Endodermal cell (in vitro differentiated cells): ENCODE measurements at places on chromosomes 3 and 15. TPM values are rescaled to one million over a fixed set of nuclear protein-coding genes. Genes with fewer than 3 reads are reported as not detected.
A peak's percentile ranks its signal among the peaks of the same experiment; 100 is the strongest.

Gene NR2E3
- total RNA-seq = 0.55 and 1.1 TPM in 2 replicates

DNA sequence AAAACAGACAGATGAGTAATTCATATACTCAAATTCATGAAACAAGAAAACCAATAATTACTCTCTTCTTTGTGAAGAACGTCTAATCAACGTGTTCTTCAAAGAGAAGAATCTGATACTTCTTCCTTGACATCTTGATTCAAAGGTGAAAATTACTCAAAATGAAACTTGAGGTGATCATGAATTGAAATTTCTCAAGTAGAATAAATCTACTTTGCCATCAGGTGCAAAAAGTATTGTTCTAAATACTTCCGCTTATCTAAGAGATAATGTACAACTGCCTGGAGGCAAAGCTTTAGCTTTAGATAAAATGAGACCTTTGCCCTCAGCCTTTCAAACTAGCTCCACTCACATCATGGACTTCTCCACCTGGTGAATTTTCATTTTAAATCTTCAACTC is 13.9 kb upstream of the XXYLT1 start:
- no peak for DNase-seq

- no peak for DNase-seq
Observed at GRCh38 chr3:1942781-1943180, 155.9 kb upstream of the CNTN4 start.

DNA sequence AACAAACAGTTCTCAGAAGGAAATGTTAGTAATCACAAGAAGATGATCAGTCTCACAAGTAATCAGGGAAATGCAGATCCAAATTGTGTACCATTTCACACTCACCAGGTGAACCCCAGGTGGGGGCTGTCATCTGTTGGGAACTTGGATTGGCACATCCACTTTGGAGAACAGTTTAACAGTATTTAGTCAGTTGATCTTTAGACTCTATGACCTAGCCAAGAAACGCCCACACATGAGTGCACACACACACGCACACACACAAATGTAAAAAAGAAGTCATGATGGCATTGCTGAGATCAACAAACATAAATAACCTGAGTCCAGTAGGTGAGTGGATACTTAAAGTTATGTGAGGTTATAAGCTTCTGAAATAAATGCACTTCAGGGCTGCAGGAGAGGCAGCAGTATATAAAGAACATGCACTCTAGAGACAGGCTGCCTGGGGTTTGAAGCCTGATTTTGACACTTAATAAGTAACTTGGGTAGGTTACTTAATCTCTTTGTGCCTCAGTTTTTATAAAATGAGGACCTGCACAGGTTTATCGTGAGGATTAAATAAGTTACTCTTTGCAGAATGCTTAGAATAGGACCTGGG is 17.7 kb downstream of the ACVR2B start:
- DNase-seq = no peak

DNA sequence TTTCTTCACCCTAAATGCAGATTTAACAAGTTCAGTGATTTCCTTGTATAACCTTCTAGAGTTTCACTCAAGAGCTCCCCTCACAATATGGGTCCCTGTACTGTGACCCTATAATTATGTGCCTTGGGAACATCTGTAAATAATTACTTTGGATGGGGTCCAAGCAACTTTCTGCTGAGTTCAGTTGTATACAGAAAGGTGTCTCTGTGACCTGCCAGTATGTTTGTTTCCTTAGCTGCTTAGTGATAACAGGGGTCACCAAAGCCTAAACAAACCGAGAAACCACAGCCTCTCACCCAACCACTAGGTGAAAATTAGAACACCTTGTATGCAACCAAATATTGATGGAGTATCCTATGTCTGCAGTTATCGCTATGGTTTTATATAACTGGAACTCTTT is 29.8 kb upstream of the SLC25A36 start:
- no peak for DNase-seq

Gene MESP1
- 0.22 TPM in 1 of 2 replicates, not detected in the other for total RNA-seq

DNA sequence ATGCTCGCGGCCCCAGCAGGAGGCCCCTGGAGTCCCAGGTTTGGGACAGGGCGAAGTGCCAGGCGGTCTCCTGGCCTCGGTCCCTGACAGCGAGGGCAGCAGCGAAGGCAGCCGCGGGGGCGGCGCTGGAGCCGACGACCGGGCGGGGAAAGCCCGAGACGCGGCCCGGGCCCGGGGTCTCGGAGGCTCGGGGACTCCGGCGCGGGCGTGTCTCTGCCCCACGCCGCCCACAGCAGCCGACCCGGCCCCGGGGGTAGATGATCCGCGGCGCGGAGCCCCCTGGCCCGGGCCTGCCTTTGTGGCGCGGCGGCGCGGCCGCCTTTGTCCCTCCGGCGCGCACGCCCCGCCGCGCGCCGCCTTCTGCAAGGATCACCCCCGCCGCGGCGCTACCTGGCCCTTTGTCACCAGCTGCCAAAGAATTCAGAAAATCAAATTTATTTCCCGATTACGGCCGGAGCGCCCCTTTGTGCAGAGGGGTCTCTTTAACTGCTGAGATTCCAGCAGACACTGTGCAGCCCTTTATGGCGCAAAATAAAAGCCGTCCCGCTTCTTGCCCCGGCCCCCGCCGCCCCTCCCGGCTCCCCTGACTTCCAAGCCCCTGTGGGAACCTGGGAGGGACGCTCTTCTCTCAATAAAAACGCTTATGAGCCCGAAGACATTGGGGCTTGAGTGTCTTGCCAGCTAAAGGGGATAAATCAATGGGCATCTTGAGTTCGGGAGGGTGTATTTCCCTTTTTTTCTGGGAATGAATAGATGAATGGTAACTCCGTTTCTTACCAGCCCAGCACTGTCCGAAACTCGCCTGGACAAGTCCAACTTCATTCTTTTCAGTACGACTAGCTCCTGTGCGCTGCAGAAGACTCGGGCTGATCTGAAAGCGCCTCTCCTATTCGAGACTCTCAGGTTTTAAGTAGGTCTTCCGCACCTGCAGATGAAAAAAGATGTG is 68.4 kb downstream of the HES1 start:
- DNase-seq = peak; percentile 73

Gene TRIM42
- total RNA-seq = not detected in 3 replicates

- no peak for DNase-seq
Observed at GRCh38 chr3:111332488-111333080, 209.4 kb upstream of the CD96 start.

Gene RASL12
- 22.5 and 27.2 TPM in 2 replicates for total RNA-seq

GRCh38 chr3:177932750-177933660 is 603.2 kb upstream of the KCNMB2 start:
- no peak for DNase-seq

Gene RHOV
- 1.8 and 2.5 TPM in 2 replicates for total RNA-seq
